ENCODE measurements at places on chromosomes 4 and X.

- DNase-seq: no peak
Observed at GRCh38 chr4:133379681-133380438, 230.8 kb downstream of the PCDH10 start.

GRCh38 chr4:156976147-156976546, 4.5 kb upstream of the PDGFC start:
- no peak for DNase-seq

- no peak for DNase-seq
Observed at GRCh38 chr4:821631-822030, 4.3 kb downstream of the CPLX1 start.

GRCh38 chr4:114078636-114079035, 99.2 kb upstream of the ARSJ start:
- DNase-seq: no peak

DNA sequence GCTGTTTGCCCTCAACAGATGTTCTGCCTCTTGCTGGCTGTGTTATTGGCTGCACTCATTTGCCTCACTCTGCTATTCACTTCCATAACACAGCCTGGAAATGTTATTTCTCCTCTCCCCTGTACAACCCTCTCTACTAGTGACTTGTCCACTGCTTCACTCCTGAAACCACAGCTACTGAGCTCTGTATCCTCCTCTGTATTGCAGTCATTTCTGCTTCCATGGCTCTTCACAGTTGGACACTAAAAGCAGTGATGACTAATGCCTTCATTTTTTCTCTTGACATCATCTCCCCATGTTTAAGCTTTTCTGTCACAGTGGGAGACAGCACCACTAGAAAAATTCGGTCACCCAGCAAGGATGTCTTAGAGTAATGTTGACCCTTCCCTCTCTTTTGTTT, 123.0 kb upstream of the PPP1R2C start:
- DNase-seq: no peak

DNA sequence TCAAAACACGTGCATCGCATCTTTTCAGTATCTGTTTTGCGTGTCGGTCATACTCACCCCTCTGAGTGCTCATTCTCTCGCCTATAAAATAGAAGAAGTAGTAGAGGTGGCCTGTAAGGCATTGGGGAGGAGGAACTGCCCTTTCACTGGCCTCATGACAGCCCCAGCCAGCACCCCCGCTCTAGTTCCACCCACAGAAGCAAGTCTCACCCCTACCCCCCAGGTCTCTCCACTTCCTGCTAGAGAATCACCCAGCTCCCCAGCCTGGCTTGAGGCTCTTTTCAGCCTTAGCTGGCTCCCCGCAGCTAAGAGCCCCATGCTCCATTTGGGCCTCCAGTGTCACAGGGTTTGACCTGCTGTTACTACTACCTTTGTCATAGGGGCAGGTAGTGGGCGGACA, 11.8 kb downstream of the HDAC6 start:
- DNase-seq: no peak

GRCh38 chr4:114593526-114593925, 5.1 kb upstream of the UGT8 start:
- DNase-seq: no peak

DNA sequence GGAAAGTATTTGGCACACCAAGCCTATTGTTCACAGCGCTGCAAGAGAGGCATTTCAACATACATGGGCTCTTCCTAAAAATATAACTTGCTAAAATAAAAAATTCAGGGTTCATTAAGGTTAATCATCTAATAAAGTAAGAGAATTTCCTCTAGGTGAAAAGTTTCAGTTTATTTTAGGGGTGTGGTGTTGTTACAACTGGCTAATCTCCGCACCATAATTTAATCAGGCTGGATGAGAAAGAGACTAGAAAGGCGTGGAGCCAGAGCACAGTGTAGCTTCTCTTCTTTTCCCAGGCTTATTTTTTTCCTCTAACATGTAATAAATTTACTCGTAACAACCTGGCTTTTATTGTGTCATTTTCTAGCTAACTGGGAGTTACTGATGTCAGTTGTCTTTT, 47.9 kb downstream of the FHL1 start:
- DNase-seq: no peak

- DNase-seq: no peak
Observed at GRCh38 chr4:180696460-180697092, 1546.6 kb upstream of the TENM3 start.

DNA sequence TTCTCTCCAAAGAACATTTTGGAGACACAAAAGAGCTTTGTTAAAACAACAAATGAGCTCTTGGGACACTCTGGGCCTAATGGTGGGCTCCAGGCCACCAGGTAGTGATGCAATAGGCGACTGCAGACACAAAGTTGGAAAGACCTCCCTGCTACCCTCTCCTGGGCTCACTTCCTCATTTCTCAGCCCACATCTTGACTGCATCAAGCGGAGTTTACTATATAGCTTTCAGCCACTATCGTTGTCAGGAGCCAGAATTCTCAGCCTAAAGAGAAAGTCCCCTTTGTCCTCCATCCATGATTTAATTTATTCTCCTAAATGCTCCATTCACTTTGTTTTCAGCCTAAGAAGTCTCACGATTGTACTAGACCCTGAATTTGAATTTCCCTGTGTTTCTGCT, 114.9 kb downstream of the EFHC2 start:
- peak; percentile 1 for DNase-seq

GRCh38 chrX:136933611-136934145, 53.2 kb upstream of the RBMX start:
- DNase-seq: no peak

DNA sequence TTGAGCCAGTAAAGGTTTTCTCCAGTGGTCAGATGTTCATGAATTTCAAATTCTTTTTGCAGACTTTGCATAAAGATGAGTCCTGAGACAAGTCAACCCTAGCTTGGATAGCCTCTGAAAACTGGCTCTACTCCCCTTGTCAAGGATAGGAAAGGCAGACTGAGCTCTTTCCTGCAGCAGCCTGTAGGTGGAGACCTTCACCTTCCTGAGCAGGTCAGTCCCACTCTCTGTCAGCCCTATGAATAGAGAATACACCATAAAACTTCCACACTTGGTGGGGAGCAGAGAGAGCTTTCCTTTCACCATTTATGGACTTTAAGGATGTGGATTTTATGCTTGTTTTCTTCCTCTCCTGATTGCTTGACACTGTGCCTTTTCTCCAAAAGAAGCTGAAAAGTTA, 41.9 kb downstream of the PCDH19 start:
- peak; percentile 1 for DNase-seq

GRCh38 chr4:105677709-105678108, 30.8 kb downstream of the INTS12 start:
- no peak for DNase-seq

DNA sequence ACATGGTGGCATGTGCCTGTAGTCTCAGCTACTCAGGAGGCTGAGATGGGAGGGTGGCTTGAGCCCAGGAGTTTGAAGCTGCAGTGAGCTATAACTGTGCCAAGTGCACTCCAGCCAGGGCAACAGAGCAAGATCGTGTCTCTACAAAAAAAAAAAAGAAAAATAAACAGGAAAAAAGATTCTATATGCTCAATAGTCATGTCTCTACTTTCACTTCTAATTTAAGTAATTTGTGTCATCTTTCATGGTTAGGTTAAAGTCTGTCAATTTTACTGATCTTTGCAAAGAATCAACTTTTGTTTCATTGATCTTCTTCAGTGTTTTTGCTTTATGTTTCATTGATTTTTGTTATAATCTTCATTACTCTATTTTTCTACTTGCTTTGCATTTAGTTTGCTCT, 106.2 kb upstream of the MAB21L2 start:
- DNase-seq: no peak

- peak; percentile 32 for DNase-seq
Observed at GRCh38 chr4:77493120-77493752, 112.4 kb upstream of the CXCL13 start.

- no peak for DNase-seq
Observed at GRCh38 chr4:39331191-39331590, 35.0 kb downstream of the RFC1 start.

DNA sequence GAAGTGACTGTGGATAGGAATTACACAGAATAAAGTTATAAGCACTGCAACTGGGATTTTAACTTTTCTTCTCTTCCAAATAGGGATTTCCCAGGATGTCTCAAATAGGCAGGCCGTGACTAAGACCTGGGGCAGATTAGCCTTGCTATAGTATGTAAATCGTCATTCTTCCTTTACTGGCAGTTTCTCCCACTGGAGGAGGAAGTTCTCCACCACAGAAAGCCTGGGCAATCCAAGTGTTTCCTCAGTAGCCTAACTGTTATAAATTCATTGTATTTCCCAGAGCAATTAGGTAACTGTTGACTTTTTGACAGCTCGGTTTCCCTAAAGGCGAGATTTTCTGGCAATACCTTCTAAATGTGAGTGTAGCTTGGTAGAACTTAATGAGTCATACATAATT, at the start of gene TNIP3:
TNIP3 (minus strand) TSS at position 31 of the 400 bp plus-strand sequence. CDS start 196 bp downstream, outside the sequence.
- no peak for DNase-seq

DNA sequence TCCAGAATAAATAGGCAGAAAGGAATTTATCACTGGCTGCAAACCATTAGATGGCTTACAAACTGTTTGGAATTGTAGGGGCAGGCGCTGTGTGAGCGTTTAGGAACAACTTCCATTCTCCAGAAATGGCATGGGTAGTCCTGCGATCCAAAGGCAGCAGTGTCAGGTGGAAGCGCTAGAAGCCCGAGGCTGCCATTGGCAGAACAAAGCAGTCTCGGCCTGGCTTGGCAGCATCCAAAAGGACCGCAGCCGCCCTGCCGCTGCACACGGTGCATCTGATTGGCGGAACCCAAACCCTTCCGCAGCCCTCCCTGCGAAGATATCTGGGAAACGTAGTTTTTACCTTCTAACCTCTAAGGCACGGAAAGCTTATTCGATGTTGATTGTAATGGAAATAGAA, 23.6 kb upstream of the YTHDC1 start:
- DNase-seq: peak; percentile 58

GRCh38 chrX:130728208-130728607, 174.8 kb downstream of the ENOX2 start:
- DNase-seq: no peak

- no peak for DNase-seq
Observed at GRCh38 chrX:129959493-129959832, 23.0 kb upstream of the BCORL1 start.

- no peak for DNase-seq
Observed at GRCh38 chrX:16278927-16279326, 111.6 kb downstream of the MAGEB17 start.

DNA sequence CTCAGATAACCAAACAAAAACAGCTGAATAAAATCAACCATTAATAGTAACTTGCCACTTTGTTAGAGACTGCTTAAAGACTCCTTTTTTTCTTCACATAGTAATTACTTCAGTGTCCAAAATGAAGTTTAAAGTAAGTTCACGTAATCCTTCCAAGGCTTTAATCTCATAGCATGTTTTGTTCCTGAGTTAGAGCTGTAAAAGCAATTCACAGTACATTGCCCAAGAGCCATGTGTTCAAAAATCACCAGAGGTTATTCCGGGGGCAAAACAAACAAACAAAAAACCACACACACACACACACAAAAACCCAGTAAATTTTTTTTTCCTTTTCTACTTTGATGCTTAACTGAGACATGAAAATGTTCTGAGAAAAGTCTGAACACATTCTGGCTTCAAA, 6.1 kb downstream of the GPR82 start:
- no peak for DNase-seq

- DNase-seq: no peak
Observed at GRCh38 chrX:109389917-109390316, 92.0 kb downstream of the GUCY2F start.

- peak; percentile 56 for DNase-seq
Observed at GRCh38 chr4:124018383-124019317, 622.1 kb downstream of the SPRY1 start.

- no peak for DNase-seq
Observed at GRCh38 chr4:117793845-117794480, 240.3 kb upstream of the NDST3 start.

GRCh38 chr4:185115827-185116232, 27.2 kb upstream of the SLC25A4 start:
- DNase-seq: no peak

DNA sequence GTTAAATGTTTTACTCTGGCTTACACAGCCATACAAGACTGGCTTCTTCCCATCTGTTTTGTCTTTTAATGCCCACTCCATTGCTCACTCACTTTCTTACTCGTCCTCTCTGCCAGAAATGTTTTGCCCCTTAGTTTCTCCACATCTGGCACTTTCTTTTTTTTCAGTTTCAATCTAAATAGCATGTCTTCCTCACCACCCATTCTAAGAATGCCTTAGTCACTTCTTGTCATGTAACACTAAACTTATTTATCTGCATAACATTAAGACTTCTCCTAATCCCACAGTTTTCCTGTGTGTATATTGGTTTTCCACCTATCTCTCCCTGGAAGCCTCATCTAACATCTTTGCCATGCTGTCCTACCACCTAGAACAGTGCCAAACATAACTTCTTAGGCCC, 119.3 kb downstream of the ADAMTS3 start:
- DNase-seq: no peak

GRCh38 chr4:100644150-100644549, 126.3 kb upstream of the EMCN start:
- no peak for DNase-seq

DNA sequence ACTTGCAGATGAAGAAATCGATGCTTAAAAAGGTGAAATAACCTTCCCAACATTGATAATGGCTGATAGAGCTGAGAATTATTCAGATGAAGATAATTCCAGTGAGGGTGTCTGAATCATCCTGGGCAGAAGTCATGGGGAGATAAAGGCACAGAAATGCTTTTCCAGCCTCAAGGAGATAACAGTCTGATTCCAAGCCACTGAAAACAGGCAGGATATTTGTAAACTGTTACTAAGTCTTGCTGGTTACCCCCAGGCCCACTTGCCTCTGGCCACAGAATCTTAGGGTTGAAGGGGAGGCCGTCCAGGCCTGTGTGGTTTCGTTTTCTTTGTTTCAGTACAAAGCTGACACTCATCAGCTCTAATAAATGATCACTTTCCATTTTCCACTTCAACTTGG, 158.5 kb downstream of the SH3KBP1 start:
- no peak for DNase-seq

GRCh38 chrX:128156204-128156603, 104.0 kb upstream of the ACTRT1 start:
- DNase-seq: no peak

DNA sequence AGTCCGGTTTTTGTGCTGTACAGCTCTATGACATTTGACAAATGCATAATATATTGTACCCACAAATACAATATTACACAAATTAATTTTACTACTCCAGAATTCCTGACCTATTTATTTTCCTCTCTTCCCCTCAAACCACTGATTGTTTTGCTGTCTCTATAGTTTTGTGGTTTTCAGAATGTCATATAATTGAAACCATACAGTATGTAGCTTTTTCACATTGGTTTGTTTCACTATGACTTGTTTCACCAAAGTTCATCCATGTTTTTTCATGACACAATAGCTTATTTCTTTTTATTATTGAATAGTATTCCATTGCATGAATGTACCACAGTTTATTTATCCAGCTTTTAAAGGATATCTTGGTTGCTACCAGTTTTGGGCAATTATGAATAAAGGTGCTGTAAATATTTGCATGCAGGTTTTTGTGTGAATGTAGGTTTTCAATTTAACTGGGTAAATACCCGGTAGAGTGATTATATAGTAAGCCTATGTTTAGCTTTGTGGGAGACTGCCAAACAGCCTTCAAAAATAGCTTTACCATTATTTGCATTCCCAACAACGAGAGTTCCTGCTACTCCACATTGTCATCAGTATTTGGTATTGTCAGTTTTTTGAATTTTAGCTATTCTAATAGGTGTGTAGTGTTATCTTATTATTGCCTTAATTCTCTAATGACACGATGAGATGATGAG, 25.9 kb downstream of the RNF175 start:
- DNase-seq: no peak

GRCh38 chr4:159308566-159309340, 205.9 kb downstream of the RAPGEF2 start:
- DNase-seq: no peak
